HS-5 (cell line): ENCODE measurements at places on chromosomes 2 and 18.

DNA sequence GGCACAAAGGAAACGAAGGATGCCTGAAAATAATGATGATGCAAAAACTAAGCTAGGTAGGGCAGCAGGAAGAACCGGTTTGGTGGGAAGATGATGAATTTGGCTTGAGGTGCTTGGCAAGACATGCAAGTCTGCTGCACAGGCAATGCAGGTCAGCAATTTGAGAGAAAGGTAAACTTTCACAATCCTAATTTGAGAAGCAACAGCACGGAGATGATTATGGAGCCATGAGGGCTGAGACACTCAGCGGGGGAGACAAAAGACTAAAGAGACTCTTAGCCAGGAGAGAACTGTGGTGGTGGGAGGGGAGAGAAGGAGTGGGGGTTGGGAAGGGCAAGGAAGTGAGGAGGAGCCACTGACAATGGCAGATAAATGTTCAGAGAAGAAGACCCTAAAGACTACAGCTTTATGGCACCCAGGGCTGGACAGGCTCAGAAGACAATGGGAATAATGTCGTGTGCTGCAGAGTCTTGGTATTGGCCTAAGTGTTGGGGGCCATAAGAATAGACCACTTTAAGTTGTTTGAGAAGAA lies 19.4 kb upstream of the RNF149 start:
- no peak for DNase-seq

GRCh38 chr18:48007955-48008701 lies 77.7 kb upstream of the SMAD2 start:
- DNase-seq: no peak

GRCh38 chr2:158998551-158999248 lies 30.3 kb downstream of the TANC1 start:
- DNase-seq: no peak

DNA sequence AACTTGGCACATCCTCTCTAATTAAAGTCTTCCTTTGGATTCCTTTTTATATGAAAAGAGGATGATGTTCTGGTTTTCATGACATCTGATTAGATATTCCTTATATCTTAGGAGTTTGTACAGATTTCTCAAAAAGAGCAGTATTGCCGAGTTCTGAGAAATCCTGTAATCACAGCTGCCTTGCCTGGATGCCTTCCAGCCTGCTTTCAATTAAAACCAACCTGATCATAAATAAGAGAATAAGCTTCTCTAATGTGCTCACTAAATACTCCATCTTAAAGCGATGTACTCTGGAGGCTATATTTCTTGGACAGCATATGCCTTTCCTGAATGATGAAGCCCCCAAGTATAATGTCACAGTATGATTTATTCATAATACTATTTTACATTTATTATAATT lies 1203.8 kb upstream of the PIK3C3 start:
- no peak for DNase-seq

- no peak for DNase-seq
Measured at GRCh38 chr2:119774026-119774425, 14.3 kb downstream of the PTPN4 start.
